ENCODE measurements at places on chromosomes 13 and 19.

- no peak for DNase-seq
Observed at GRCh38 chr13:37132211-37132610, 26.7 kb upstream of the CSNK1A1L start.

GRCh38 chr19:3276341-3276799 lies 51.9 kb downstream of the CELF5 start:
- peak; percentile 16 for DNase-seq

- no peak for DNase-seq
Observed at GRCh38 chr13:70864731-70865130, 756.5 kb upstream of the KLHL1 start.

- DNase-seq: no peak
Observed at GRCh38 chr13:21016487-21016886, 44.9 kb downstream of the LATS2 start.

GRCh38 chr13:26476111-26476781 lies 81.2 kb upstream of the WASF3 start:
- no peak for DNase-seq

DNA sequence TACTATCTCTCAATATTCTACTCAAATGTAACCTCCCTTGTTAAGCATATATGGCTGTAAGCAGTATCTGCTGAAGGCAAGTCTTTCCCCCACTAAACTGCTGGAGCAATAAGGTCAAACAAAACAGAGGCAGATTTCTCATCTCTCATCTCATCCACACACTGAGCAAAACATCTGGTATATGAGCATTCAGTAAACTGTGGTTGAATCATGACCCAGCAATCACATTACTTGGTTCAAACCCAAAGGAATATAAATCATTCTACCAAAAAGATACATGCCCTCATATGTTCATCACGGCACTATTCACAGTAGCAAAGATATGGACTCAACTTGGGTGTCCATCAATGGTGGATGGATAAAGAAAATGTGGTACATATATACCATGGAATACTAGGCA lies 344.4 kb downstream of the SUCLA2 start:
- DNase-seq: no peak

DNA sequence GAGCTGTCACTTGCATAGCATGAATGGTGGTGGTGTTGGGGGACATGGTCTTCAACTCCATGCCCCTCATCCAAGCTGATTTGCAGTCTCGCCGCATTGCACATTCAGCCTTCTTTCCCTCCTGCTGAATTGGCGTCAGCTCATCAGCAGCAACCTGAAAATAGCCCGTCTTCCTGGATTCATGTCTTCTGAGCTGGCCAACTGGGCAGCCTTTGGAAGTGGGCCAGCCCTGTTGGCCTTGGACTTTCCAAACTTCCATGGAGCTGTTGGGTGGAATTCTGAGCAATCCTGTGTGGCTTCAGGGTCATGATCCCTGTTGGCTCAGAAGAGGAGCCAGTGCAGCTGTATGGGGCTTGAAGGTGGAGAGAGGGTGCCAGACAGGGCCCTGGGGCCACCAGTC lies 68.8 kb downstream of the ZNF536 start:
- no peak for DNase-seq

GRCh38 chr13:45328661-45329111 lies 12.3 kb downstream of the TPT1 start:
- no peak for DNase-seq

DNA sequence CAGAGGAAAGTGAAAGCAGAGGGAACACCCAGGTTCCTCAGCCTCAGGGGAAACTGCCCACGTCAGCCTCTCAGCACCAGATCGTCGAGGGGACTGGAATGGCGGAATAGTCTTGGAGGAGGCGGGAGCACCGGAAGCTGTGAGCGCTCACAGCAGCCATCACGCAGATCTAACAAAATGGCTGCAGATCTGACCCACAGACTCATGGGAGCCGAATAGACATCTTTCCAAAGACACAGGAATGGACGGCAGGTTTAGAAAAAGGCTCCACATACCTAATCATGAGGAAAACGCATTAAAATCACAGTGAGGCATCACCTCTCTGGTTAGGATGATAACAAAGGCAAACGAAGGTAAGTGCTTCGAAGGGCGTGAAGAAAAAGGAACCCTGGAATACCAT lies 11.8 kb upstream of the LILRA2 start:
- DNase-seq: no peak

- DNase-seq: no peak
Observed at GRCh38 chr13:63690672-63691071, 2275.0 kb upstream of the PCDH20 start.

GRCh38 chr13:52887165-52887564 lies 38.7 kb upstream of the PCDH8 start:
- DNase-seq: no peak

DNA sequence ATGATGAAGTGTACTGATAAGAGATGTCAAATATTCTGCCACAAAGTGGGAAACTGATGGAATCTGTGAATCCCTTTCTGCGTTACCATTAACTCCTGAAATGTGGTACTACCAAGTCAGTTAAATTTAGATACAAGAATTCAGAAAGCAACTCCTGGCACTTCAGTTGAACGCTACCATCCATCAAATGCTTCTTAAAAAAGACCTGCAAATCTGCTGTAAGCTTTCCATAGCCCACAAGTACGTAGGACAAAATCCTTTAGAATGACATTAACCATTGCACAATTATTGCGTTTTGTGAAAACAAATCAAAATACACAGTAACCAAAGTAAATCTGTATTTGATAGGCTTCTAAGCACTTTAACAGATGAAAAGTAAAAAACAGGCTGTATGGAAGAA lies 5.4 kb downstream of the SMAD9 start:
- no peak for DNase-seq

- no peak for DNase-seq
Observed at GRCh38 chr13:80962173-80962572, 621.2 kb upstream of the SPRY2 start.

DNA sequence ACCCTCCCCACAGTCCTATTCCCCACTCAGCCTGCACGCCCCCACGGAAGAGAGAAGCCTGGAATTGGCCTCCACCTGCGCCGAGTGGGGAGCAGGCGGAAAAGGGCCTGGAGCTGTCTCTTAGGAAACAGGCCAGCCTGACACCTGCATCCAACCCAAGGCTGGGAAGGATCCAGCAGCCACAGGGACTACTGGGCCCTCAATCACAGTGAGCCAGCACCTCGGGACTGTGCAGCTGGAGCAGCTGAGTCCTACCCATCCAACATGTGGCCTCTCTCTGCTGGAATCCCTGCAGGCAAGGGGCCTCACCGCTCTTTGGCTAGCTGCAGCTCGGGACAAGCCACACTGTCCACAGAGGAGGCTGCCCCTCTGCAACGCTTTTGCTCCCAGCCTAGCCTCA lies 8.3 kb upstream of the EPHX3 start:
- DNase-seq: no peak

- DNase-seq: no peak
Observed at GRCh38 chr13:27442071-27442647, 8.2 kb downstream of the MTIF3 start.

GRCh38 chr19:33862981-33863380 lies 66.3 kb downstream of the KCTD15 start:
- no peak for DNase-seq

- DNase-seq: no peak
Observed at GRCh38 chr19:17393002-17393401, 994 bp downstream of the CCDC194 start.

DNA sequence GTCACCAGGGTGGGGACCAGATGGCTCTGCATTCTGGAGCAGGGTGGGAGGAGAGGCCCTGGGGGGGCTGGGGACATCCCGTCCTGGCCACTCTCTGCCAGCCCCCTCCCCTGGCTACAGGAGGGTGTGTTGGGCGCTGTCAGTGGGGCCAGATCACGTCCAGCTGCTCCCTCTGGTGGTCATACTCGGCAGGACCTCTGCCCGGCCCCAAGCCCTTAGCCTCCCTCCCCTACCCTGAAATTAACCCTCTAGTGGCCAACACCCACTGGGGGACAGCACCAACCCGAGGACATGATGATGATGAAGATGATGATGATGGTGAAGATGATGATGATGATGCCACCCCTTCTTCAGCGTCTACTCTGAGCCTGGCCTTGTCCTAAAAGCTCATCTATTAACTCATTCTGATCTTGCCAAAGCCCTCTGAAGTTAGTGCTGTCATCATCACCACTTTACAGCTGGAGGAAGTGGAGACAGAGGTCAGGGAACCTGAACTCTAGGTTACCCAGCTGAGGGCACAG lies 590 bp upstream of the LGI4 start:
- DNase-seq: peak; percentile 46

- no peak for DNase-seq
Observed at GRCh38 chr13:105426441-105426840, 1109.0 kb downstream of the EFNB2 start.

- no peak for DNase-seq
Observed at GRCh38 chr13:106109391-106109791, 426.1 kb downstream of the EFNB2 start.

DNA sequence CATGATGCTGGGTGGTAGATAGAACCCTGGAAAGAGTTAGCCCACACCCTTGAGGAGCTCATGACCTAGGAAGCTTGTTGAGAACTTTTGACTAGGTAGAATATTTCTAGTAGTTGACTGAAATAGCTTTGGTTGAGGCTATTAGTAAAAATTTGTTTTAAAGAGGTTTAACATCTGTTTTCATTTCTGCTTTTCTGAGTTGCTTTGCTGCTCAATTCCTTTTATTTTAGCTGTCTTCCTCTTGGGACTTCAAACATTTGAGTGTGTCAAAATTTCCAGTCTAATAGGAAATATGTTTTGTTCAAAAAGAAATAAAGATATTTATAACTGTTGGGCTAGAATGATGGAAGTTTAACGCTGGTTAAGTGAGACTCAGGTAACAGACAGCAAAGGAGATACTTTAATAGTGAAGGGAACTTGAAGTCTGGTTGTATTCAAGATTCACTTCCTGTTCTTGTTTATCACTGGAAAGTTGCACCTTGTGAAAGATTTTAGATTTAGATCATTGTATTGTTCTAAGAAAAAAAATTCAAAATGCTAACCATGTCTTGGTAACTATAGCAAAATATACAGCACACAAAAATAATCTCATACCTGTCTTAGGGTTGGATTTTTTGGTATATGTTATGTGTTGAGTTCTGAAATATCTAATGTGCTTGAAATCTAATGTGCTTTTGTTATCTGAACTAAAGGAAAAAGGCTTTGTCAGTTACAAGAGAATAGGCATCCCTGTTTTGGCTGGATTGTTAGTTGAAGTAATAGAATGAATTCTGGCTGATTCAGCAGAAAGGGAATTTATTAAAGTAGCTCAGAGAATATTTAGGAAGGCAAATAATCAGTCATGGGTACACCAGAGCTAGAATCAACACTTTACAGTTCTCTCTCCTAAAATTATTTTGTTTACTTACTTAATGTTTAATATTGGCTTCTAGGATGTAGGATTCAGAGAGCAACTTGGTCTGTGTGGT lies 24.4 kb upstream of the GPR18 start:
- DNase-seq: no peak

GRCh38 chr19:34082289-34083077 lies 89.8 kb upstream of the LSM14A start:
- no peak for DNase-seq

GRCh38 chr19:53007200-53007599 lies 6.5 kb upstream of the ERVV-1 start:
- DNase-seq: no peak

- DNase-seq: no peak
Observed at GRCh38 chr13:34914416-34914815, 27.7 kb upstream of the NBEA start.

GRCh38 chr13:88674841-88675240 lies 1003.7 kb downstream of the SLITRK5 start:
- no peak for DNase-seq

DNA sequence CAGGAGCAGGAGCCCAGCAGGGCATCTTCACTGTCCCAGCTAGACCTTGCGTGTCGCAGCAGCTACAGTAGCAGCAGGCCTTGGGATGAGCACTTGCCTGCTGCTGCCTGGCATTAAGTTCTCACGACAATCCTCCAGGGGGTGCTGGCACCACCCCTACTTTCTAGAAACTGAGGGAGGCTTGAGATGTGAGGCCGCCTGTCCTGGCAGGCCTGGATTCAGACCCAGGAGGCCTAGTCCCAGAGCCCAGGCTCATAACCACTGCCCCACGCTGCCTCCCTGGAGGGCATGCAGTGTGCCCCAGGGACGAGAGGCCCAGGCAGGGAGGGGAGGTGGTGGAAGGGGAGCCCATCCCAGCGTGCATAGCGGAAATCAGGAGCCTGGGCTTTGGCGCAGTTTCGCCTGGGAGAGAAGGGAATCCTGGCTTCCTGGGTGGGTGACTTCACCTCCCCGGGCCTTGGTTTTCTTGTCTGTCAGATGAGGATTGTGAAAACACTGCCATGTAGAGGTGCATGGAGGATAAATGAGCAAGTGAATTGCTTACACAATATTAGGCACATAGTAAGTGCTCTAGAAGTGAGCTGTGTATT lies 26.1 kb downstream of the PPP5C start:
- no peak for DNase-seq

DNA sequence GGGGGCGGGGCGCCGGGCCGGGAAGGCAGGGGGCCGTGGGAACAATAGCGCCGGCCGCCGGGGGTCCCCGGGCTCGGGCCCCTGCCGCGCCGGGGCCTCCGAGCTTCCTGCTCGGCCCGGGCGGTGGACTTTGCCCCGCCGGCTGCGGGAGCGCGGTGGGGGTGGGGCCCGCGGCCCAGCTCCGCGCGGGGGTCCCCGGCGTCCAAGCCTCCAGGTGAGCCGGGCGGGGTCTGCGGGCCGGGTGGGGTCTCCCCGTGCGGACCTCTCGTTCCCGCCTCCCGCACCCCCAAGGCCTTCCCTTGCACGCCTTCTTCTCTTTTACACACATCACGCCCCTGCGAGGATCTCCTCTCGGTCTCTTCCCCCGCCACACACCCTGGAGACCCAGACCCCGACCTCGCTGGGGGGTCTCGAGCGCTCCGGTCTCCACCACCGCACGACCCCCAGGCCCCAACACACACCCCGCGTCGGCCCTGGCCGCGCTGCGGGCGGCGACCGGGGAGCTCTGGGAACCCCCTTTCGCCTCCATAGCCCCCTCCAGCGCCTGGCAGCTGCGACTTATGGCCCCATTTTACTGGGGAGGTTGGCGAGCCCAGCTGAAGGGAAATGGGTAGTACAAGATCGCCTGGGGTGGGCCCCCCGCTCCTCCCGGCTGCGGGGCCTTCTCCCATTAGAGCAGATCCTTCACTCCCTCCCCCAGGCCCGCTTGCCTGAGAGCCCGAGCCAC lies 711 bp downstream of the CAMSAP3 start:
- no peak for DNase-seq

GRCh38 chr13:96769874-96770273 lies 224.4 kb downstream of the OXGR1 start:
- no peak for DNase-seq

GRCh38 chr13:98873377-98874028 lies 104.4 kb downstream of the DOCK9 start:
- no peak for DNase-seq

GRCh38 chr13:64993514-64994164 lies 2236.5 kb downstream of the PCDH9 start:
- DNase-seq: no peak
